Stimulated activated CD8-positive, alpha-beta memory T cell treated with anti-CD3 and anti-CD28 coated beads, Interleukin-4, amount 100 ng/mL, for 1 hour (primary cell): ENCODE measurements at places on chromosomes 6 and 20.

GRCh38 chr6:124795643-124796463 lies 166.4 kb upstream of the RNF217 start:
- DNase-seq: no peak

DNA sequence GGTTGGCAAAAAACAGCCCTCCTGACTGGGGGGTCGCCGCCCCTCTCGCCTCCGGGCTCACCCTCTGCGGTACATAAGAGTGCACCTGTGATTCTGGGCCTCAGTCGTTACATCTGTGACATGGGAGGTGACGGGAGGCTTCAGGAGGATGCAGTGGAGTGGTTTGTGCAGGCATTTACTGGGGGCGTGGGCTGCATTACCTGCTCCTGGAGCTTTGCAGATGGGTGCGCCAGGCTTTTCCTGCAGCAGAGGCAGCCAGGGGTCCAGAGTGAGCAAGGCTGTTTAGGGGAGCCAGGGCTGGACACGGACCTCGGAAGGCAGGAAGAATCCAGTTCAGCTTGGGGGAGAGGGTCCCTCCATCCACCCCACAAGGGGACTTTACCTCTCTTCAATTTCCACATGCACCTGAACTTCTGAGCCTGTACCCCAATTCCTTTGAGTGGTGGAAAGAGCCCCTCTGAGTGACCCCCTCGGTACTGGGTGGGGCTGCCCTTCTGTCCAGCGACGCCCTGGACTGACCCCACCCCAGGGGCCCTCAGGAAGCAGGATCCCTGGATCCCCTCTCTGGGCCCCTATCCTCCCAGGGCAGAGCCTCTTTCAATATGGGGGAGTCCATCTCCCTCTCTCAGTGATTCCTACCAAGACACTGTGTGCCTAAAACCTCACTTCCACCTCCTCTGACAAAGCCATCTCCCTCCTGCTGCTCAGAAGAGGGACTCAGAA lies 134.0 kb downstream of the TAF4 start:
- DNase-seq: no peak

DNA sequence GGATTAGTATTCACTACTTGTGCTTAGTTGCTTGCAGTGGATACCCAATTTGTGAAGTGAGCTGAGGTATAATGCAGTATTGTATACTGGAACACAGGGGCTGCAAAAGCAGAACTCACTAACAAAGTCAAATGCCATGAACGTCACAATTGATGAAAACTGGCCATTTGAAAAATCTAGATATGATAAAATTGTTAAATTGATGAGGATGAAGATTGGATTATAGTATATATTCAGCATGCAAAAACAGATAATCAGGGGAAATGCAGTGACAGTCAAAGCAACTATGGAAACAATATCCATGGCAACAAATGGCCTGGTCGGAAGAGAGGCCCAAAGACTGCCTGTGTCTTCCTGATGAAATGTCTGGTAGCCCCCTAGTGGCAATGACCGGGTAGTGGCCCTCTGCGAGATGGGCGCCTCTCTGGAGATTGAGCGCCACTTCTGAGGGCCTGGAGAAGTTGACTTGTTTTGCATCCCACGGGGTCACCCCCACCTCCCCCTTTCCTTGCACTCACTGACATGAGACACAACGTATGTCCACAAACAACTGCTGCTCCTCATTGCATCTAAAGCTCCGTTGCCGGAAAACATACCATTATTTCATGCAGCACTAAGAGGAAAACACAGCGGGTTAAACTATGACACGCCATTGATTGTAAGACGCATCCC lies 43.6 kb downstream of the C6orf15 start:
- peak; percentile 28 for DNase-seq

DNA sequence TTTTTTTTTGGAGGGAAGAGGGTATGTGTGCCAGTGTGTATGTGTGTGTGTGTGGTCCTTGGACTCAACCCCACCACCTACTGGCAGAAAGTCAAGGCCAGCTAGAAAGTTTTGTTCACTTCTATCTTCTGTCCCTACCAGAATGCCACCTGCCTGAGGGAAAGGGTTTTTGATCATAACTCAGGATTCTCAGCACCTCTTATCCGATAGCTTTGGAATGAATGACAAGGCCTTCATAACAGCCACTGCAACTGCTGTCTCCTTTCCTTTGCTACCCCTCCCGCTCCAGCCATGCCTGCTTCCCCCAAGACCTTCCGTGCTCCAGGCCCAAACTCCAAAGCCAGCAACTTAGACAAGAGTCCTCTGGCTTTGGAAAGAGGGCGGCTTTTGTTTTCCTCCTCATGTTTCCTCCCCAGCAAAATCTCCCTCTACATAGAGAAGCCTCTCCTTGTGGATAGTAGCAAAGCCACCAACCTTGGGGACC lies 18.7 kb downstream of the BTN3A1 start:
- DNase-seq: no peak

DNA sequence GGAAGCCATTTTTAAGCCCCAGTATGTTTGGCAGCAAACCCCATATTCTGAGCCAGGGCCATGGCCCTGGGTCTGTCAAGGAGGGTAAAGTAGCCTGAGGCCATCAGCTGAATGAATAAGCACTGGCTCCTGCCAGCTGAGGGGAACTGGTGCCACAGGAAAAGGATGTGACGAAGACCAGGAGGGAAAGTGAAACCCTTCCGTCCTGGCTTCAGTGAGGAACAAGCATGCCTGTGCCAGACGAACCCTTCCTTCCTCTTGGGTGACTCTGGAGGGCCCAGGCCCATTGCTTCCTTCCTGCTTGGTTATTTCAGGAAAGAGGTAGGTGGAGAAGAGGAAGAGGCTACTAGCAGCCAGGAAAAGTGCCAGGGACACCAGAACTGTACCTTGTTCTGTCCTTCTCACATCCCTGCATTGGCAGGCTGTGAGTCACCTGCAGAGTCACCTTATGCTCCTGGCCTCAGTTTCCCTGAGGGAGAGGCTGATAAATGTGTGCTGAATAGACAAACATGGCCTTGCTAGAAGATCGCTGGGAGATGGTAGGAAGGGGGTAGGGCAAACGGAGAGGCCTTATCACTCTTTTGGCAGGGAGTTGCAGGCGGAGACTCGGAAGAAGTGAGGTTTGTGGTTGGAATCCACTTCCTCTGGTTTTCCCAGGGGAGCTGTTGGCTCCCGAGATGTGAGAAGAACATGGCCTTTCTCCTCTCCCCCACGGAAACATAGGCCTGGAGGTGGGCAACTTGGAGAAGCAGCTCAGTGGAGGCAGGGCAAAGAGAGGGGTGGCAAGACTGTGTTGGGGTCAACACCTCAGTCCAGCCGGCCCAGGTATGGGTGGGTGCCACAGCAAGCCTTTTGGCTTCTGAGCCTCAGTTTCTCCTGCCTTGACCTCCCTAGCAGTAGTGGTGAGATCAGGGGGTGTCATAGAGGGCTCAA lies 37.4 kb downstream of the COX4I2 start:
- DNase-seq: peak; percentile 39

DNA sequence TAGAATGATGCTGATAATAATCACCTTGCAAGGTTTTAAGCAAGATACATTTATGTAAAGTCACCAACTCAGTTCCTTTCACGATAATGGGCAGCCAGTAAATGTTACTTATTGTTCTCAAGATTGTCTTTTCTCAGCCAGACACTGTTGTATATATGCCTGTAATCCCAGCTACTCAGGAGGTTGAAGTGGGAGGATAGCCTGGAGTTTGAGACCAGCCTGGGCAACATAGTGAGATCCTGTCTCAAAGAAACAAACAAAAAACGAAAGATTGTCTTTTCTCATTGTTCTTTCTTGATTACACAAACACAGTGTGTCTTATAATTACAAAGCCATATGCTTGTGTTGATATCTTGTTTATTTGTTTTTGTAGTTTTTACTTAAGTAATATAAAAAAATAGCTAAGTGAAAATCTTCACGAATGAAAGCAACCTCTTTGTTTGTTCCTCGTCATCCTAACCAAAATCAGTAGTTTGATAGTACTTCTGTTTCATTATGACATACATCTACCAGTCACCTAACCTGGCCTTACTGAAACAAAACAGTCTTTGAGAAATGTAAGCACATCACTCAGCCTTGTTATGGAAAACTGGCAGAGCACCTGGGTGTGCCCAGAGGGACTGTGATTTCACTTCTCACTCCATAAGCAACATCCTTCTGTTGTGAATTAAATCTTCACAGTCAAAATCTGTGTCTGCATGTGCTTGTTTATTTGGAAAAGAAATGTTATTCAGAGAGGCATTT lies 436.2 kb upstream of the SOX4 start:
- DNase-seq: no peak

- DNase-seq: no peak
Measured at GRCh38 chr6:83711958-83712357, 3.1 kb upstream of the SNAP91 start.

- DNase-seq: no peak
Measured at GRCh38 chr6:39905640-39905975, 28.7 kb downstream of the MOCS1 start.

DNA sequence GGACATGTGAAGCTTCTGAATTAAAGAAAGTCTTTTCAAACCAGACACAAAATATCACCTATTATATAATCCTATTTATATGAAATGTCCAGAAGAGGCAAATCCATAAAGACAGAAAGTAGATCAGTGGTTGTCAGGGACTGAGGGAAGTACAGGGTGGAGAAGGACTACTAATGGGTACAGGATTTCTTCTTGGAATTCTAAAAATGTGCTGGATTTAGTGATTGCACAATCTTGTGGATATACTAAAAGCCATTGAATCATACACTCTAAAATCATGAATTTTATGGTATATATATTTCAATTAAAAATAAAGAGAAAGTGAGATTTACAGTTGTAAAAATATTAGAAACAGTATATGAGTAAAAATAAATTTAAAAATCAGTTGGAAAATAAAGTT lies 18.7 kb upstream of the MC3R start:
- no peak for DNase-seq

- DNase-seq: no peak
Measured at GRCh38 chr20:59571551-59572314, 32.6 kb upstream of the PHACTR3 start.

DNA sequence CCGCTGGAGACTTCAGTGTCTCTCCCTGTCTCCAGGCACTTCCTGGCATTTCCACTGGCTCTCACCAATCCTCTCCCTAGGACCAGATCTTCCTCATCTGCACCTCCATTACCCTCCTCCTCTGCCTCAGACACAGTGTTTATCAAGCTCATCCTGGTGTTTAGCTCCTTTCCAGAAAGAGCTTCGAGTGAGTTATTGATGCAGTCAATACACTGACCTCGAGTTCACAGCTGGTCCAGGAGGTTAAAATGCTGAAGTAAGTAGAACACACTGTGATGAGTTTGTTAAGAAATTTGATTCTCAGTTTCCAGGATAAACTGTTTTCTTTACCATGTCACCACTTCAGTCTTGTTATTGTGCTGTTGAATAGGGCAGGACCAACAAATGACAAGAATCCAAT lies 42.1 kb upstream of the ARMC2 start:
- DNase-seq: no peak

DNA sequence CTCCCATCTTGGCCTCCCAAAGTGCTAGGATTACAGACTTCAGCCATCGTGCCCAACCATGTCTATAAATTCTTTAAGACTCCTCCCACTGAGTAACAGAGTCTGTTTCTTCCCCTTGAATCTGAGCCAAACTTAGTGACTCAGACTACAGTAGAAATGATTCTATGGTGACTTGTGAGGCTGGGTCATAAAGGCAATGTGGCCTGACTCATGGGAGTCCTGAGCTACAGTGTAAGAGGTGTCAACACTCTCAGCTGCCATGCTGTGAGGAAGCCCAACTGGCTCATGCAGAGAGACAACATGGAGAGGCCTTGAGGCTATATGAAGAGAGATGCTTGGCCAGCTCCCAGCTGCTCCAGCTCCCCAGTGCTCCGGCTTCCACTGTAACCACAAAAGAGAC lies 5.2 kb upstream of the NRSN2 start:
- DNase-seq: no peak

DNA sequence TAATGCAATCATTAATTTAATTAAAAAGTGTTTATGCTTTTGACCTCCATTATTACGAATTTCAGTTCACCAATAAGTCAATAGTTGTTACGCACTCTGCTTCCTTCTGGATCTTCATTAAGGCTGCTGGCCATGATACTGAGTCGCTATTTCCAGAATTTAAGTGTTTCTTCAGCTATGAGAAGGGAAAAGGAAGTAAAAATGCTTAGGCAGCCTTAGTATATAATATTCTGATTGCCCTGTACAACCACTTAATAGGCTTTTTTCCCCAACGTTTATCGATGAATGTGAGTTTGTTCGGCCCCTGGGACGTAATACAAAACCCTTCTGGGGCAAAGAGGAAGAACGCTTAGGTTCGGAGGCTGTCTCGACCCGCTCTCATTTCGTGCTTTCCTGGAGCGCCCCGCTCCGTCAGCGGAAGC lies 644 bp downstream of the OARD1 start:
- DNase-seq: no peak

DNA sequence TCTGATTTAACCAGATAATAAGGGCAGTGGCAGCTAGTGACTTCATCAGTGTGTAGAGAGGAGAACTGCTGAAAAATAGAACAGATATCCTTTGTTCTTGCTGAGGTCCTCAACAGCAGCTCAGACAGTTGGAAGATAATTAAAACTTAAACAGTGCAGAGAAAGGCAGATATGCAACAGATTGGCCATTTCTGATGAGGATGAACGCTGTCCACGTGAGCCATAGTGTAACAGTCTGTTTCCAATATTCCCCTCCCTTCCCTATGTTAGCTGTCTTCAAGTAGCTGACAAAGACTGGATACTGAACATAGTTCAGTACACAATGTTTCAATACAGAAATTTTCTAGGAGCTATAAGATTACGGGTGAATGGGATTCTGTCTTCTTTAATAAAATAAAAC lies 291.4 kb downstream of the BTBD9 start:
- DNase-seq: no peak

- no peak for DNase-seq
Measured at GRCh38 chr6:14059791-14060436, 57.7 kb upstream of the CD83 start.

DNA sequence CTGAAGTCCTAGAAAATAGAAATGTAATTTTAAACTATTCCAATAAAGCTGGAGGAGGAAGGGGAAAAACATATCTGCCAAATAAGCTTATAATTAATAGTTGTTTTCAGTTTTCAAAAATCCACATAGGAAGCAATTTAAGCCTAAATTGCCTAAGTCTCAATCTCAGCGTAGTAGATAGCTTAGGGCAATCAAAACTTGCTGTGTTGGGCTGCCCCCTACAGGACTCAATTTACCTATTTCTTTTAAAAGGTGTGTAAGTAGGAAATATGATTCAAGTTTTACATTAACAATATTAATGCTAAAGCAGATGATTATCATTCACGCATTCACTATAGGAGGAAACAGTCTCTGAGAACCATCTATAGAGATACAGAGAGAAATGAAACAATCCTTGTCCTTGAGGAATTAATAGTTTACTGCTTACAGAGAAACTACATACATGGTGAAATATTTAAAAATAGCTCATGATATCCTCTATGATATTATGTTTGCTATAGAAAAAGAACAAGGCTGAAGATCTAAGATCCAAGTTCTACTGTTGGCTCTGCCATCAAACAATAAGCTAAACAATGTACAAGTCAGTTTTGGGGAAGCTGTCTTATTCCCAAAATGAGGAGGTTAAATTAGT lies 102.1 kb downstream of the ATG5 start:
- peak; percentile 47 for DNase-seq
